AG09319 (cell line): ENCODE measurements at places on chromosomes 4 and X.
A peak's percentile ranks its signal among the peaks of the same experiment; 100 is the strongest.

GRCh38 chrX:152642931-152643564 lies 5.4 kb downstream of the GABRQ start:
- no peak for DNase-seq

DNA sequence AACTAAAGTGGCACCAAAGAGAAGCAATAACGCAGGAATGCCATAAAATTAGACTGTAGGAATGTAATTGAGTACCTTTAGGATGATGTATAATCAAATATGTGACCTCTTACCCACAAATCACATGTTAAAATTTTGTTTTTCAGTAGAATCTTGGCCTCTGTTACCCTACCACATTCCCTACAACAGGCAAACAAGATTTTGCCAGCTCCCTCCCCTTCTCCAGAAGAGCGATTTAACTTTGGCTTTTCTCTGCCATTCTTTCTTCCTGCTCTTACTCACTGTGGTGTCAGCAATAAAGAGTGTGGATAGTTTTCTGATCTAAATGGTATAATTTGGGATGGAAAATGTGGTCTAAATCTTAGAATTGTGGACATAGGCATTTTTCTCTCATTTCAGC lies 57.2 kb downstream of the TRIM2 start:
- no peak for DNase-seq

GRCh38 chr4:145808021-145808650 lies 128.2 kb downstream of the C4orf51 start:
- peak; percentile 61 for DNase-seq

- no peak for DNase-seq
These were observed 9.5 kb downstream of the HPGDS start for GRCh38 chr4:94332983-94333590.

DNA sequence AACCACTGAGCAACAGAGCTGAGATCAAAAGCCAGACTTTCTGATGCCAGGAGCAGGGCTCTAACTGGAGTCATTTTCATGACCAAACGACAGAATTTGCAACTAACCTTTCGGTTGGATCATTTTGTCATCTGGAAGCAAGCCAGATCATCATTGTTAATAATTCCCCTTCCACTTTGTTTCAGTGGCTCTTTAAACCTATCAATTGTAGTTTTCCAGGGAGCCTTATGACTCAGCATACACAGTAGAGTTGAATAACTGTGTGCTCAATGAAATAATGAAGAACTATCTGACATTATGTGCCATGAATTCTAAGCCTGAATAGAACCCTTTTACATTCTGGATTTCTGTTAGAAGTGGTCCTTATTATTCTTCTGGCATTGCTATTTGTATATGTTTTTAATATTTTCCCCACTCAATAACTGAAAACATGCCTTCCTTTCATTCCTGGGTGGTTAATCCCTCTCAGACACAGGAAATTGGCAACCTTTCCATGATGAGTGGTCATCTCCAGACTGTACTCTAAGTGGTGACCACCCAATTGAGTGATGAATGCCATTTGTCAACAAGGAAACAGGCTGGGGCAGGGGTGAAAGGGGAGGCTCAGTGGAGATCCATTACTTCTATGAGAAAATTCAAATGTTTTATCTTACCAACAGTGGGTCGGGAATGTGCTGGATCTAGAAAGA lies 431.8 kb downstream of the BCOR start:
- DNase-seq: no peak

GRCh38 chrX:150429594-150429993 lies 66.5 kb downstream of the MAMLD1 start:
- DNase-seq: peak; percentile 49

- DNase-seq: no peak
These were observed 276.1 kb upstream of the LCORL start for GRCh38 chr4:18297684-18298083.
